Kidney capillary endothelial cell (primary cell): ENCODE measurements at places on chromosomes 5 and 9.

DNA sequence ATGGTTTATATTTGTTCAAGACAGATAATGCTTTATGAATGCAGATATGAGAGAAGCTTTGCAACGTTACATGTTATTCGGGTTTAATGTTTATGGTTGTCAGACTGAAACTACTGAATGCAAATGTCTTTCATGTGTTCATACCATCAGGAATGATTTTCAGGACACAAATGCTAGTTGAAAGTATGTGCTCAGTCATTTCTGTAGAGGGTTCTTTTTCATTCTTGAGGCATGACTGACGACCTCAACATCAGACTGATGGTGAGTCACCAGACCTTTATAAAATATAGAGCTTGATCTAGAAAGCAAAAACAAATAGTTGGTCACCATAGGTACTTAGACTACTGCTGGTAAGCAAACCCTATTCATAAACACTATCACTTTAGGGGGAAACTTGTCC is 287.3 kb upstream of the NUDT12 start:
- peak; percentile 2 for DNase-seq

DNA sequence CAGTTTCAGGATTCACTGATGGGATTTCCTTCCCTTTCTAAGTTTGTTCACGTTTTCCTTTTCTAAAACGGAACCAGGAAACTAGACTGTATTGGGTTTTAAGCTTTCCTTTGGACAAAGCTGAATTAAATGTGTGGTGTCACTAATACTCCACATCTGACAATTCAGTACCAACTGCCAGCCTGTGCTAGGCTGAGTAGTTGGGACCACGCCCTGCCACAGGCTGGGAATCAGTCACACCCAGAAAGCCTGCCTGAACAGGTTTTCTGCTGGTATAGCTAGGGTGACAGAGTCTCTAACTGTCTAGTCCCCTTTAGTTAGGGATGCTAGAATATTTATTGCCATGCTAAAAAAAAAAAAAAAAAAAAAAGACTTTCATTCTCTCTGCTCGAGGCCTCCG is 15.6 kb downstream of the SPACA9 start:
- DNase-seq: no peak

DNA sequence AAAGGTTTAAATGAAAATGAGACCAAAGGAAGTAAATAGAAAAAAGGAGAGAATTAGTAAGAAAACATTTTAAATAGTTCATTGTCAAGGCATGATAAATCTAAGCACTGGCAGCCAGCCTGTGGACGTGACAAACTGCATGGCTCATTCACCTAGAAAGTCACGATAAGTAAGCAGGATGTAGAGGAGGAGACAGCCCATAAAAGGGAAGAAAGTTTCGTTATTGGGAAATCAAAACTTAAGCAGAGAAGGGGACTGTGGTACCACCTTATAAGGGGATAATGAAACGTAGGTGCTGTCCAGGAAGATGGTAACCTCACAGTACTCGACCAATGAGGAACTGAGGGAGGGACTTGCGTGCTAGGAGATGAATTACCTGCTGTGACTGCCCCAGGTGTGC is 494.5 kb upstream of the GRAMD2B start:
- no peak for DNase-seq

DNA sequence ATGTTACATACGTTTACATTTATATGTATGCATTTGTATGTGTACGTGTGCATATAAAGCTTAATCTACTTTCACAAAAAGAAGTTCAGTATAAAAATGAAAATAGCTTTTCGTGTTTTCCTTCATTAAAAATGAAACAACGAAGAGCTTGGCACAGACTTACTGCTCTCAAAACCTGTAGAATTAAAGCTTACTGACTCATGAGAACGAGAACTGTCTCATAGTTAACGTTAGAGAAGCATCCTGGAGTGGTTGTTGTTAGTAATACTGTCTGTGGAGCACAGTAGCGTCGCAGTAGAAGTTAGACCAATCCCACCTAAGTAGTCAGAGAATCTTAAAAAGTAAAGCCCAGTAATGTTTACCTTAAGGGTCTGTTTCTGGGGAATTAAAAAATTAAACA is 1.3 kb downstream of the MAT2B start:
- peak; percentile 18 for DNase-seq

- peak; percentile 27 for DNase-seq
Observed at GRCh38 chr5:163478126-163478981, 17.9 kb downstream of the HMMR start.

DNA sequence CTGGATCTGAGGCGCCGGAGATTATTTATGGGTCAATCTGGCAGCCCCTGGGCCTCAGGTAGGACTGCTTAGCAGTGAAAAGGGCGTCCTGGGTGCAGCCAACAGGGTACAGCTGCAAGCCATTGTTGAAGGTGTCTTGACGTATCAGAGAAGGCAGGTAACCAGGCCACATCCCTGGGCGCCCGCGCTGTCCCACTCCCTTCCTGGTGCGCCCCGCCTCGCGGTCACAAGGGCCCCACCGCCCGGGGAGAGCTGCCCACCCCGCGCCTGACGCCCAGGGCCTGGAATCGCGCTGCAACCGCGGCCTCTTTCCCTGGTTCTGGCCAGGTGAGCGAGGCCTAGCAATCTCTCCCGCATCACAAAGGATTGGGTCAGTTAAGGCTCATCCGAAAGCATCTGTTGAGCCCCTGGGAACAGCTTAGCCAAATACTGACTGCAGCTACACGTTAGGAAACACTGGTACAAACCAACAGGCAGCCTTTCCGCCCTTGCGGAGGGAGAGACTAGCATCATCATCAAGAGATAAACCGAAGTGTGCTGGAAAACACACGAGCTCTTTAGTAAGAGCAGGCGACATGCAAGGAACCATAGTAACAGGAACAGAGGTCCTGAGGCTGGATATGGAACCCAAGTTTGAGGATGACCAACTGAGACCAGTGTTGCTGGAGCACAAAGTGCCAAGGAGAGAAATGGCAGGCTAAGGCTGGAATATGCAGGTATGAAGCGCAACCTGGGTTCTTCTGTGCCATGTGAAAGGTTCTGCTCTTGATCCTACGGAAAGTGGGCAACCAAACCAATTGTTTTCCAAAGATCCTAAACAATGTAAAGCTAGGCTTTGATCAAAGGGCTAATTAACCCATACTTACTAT is 3.6 kb downstream of the RPS23 start:
- DNase-seq: no peak

- peak; percentile 46 for DNase-seq
Observed at GRCh38 chr5:147628058-147628895, 118.4 kb upstream of the DPYSL3 start.

DNA sequence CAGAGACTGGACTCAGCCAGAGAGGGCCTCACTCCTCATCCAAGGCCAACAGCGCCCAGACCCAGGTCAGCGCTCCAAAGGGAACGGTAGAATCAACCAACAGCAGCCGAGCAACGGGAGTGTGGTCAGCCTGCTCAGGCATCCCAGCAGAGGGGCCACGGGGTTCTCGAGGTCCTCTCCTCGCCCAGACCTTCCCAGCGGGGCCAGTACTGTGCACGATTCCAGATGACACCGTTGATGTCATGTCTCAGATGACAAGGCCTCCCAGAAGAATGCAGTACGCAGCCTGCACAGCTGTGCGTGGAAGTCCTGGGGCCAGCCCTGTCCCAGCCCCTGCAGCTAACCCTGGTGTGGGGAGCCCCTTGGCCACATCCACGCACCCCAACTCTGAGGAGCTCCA is 141.0 kb upstream of the PPP1R26 start:
- no peak for DNase-seq

GRCh38 chr9:4826417-4827166 is 33.8 kb downstream of the RCL1 start:
- DNase-seq: no peak

- no peak for DNase-seq
Observed at GRCh38 chr5:132747616-132748440, 602 bp downstream of the CCNI2 start.

DNA sequence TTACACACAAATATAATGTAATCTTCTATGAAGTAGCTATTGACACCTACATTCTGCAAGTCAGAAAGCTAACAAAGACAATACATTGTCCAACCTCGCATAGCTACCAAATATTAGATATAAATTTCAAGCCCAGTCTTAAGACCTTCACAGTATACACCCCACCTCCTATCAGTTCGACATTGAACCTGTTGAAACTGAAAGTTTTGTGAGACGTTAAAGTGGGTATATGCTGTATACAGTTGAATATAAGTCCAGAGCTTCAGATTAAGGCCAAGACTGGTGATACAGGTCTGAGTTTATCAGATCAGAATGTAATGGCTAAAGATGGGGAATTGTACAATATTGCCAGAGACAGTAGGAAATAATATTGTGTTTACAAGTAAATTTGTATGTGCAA is 489.3 kb upstream of the RORB start:
- no peak for DNase-seq

DNA sequence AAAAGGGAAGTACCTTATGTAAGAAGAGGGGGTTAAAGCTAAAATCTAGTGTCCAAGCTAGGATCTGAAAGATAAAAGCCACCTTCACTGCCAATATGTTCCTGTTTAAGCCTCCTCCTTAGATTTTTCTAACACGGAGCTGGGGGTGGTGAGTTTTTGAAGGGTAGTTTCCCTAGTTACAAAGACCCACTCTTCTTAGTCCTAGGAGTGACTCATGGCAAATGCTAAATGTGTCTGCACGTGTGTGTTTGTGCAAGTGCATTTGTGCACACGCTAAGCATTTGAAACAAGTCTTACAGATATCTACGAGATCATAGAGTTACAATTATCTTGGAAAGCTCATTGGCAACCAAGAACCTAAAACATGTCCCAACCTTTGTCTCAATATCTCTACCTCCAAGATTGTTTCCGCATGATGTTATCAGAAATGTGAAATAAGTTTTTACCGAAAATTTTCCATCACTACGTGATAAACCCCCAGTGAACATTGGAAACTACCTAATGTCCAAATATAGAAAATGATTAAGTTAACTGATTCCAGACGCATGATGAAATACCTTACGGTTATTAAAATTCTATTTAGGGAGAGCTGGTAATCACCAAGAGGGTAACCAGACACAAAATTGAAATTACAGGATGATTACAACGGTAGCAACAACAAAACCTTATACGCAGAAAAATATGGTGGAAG is 78.0 kb upstream of the HRH2 start:
- no peak for DNase-seq

- no peak for DNase-seq
Observed at GRCh38 chr5:31113666-31114350, 79.7 kb upstream of the CDH6 start.

DNA sequence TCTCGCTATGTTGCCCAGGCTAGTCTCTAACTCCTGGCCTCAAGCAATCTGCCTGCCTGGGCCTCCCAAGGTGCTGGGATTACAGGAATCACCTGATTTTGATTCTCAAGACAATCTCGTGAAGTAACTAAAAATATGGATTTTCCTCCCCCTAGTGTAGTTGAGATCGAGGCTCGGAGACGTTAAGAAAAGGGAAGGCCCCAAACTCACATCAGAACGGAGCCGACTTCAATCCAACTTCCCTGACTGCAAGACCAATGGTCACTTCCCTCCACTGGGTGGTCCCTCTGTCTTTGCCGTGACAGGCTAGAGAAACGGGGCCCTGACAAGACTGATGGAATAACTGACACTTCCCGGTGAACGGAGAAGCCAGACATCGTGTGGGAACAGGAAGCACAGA is 28.3 kb downstream of the BARHL1 start:
- DNase-seq: no peak

- DNase-seq: no peak
Observed at GRCh38 chr9:75850459-75851200, 39.8 kb upstream of the PCSK5 start.

GRCh38 chr5:1494780-1495524 is 28.8 kb downstream of the LPCAT1 start:
- no peak for DNase-seq

GRCh38 chr5:6280425-6281100 is 97.8 kb downstream of the MED10 start:
- DNase-seq: no peak

- no peak for DNase-seq
Observed at GRCh38 chr5:147971472-147971871, 65.1 kb upstream of the C5orf46 start.

GRCh38 chr9:124478354-124478753 is 28.1 kb downstream of the ADGRD2 start:
- DNase-seq: no peak

DNA sequence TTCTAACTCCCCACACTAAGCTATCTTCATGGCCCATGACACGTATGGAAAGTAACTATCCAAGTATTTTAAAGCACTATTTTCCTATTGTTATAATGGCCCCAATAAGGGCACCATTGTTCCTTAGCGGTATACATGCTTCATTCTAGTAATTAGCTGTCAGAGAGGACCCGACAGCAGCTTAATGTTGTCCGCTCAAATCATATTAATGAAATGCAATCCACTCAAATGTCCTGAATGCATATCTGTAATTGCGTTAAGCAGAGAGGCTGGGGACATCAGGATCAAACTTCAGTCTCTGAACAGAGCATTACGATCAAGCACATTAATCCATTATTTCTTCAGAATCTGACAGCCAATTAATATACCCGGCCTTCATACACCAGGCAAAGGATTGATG is 139.7 kb downstream of the CRB2 start:
- no peak for DNase-seq

- DNase-seq: no peak
Observed at GRCh38 chr5:3818624-3819023, 223.0 kb downstream of the IRX1 start.

GRCh38 chr5:107669096-107670031 is 1.4 kb downstream of the EFNA5 start:
- DNase-seq: peak; percentile 28

DNA sequence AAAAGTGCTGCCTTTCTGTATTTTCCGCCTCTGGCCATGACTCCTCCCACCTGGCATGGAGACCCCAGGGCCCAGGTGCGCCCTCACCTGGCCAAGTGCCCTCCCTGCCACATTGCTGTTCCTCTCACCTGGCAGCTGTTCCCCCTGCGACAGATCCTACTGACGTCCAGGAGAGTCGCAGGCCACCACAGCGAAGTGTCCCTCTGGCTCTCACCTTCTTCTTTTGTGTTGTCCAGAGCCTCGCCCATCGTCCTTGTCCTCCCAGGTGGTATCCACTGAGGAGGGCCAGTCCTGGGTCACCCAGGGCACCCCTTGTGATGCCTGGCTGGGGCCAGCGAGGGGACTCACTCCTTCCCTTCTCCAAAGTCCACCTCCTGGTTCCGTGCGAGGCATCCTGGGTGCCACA is 2.6 kb downstream of the NKD2 start:
- DNase-seq: no peak

DNA sequence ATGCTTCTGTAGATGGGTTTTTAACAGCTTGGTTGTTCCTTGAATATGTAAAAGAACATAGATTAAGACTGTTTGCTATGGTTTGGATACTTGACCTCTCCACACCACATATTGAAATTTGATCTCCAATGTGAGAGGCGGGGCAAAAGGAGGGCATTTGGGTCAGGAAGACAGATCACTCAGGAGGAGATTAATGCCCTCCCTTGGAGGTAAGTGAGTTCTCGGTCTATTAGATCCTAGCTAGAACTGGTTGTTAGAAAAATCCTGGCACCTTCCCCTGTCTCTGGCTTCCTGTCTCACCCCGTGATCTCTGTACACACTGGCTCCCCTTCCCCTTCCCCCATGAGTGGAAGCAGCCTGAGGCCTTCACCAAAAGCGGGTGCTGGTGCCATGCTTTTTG is 281.1 kb upstream of the ANKRD55 start:
- no peak for DNase-seq

- no peak for DNase-seq
Observed at GRCh38 chr5:10726913-10727517, 34.0 kb downstream of the DAP start.

GRCh38 chr9:127165116-127165515 is 42.7 kb upstream of the ANGPTL2 start:
- DNase-seq: no peak

- DNase-seq: no peak
Observed at GRCh38 chr9:128838338-128838737, 8.7 kb upstream of the SPOUT1 start.

GRCh38 chr5:139658928-139659667 is 10.9 kb downstream of the CXXC5 start:
- DNase-seq: peak; percentile 90

- peak; percentile 40 for DNase-seq
Observed at GRCh38 chr9:131273146-131273855, 3.0 kb downstream of the FAM78A start.
